ENCODE measurements at places on chromosomes 7 and 10.

- DNase-seq = peak; percentile 89
Observed at GRCh38 chr10:63699785-63700613, 178.8 kb downstream of the REEP3 start.

DNA sequence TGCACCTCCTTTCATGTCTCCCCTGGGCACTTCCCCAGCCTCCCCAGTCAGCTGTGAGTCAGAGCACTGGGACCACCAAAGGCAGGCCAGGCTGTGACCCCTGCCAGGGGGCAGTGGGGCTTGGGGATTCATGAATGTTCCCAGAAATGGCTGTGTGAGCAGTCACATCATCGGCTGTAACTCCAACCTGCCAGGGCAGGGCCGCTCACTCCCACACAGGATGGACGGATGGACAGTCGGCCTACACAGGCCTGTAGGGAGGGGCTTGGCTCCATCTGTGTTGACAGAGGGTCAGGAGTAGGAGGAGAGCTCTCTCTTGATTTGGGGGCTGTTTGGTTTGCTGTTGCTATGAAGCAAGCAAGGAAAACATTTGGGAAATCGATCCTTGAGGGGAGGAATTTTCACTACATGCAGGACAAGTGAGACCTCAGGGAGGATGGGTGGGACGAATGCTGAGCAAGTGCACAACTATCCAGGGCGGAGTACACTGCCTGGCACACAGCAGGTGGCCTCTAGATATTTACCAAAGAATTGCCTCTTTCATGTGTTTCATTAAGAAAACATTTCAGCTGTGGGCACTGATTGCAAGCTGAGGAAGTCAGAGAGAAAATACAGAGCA, 2.9 kb upstream of the IGFBP1 start:
- DNase-seq = no peak

- DNase-seq = no peak
Observed at GRCh38 chr10:3889961-3890522, 105.0 kb upstream of the KLF6 start.

- DNase-seq = no peak
Observed at GRCh38 chr7:158655931-158656441, 48.6 kb downstream of the NCAPG2 start.

GRCh38 chr10:48771234-48771633, 86.6 kb downstream of the WDFY4 start:
- DNase-seq = no peak

DNA sequence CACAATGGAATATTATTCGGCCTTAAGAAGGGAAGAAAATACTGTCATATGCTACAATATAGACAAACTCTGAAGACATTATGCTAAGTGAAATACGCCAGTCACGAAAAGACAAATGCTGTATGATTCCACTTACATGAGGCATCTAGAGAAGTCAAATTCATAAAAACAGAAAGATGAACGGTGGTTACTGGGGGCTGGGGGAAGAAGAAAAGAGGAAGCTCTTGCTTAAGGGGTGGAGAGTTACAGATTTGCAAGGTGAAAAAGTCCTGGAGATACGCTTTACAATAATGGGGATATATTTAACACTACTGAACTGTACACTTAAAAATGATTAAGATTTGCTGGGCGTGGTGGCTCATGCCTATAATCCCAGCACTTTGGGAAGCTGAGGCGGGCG, 49.0 kb downstream of the PSMC2 start:
- DNase-seq = no peak

GRCh38 chr10:92181575-92181974, 109.3 kb downstream of the CPEB3 start:
- DNase-seq = no peak

DNA sequence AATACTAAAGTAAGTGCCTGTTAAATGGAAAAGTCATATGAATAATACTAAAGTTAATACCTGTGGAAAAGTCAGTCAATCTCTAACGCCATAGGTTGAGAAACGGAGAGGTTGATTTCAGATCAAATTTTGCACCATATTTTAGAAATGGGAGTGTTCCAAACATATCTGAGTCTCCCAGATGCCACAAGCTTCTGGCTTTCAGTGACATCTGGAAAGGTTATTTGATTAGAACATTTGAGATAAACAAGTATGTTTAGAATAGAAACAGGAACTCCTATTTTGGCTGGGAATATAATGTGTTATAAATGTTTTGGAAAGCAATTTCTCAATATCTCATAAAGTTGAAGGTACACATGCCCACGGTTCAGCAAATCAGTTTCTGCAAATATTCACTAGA, 5.8 kb downstream of the MACC1 start:
- no peak for DNase-seq

DNA sequence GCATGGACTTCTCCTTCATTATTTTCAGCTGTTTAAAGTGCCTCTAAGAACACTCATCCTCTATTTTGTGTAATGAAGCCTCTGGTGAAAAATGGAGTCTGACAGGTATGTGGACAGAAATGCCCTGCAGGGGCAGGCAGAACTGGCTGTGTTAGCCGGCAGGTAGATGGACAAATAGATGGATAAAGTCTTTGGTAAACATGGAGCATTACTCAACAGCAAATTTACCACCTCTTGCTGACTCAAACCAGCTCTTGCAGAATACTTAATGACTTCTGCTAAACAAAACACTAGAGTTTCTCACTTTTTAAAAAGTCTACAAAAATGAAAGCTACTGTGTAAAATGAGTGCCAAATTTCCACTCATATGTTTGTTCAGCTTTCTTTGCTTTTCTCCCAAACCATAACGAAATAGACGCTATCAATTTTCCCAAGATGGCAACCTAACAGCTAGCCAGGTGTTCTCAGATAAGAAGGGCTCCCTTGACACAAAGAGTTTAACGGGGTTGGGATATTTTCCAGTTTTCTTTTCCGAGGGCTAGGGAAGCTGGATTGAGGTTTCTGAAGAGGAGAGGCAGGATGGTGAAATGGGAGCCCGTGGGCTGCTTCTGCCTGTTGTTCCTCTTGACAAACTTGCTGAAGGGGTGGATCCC, 71.9 kb upstream of the HABP2 start:
- no peak for DNase-seq

GRCh38 chr10:16116404-16117304, 256.3 kb upstream of the MINDY3 start:
- DNase-seq = no peak

GRCh38 chr10:84196941-84197340, 2.6 kb downstream of the CDHR1 start:
- DNase-seq = no peak

Measured in fibroblast of the conjunctiva (primary cell).